ENCODE measurements at places on chromosomes 12 and 14.
A peak's percentile ranks its signal among the peaks of the same experiment; 100 is the strongest.

- no peak for DNase-seq
These were observed 9.3 kb downstream of the EIF5 start for GRCh38 chr14:103343164-103343879.

DNA sequence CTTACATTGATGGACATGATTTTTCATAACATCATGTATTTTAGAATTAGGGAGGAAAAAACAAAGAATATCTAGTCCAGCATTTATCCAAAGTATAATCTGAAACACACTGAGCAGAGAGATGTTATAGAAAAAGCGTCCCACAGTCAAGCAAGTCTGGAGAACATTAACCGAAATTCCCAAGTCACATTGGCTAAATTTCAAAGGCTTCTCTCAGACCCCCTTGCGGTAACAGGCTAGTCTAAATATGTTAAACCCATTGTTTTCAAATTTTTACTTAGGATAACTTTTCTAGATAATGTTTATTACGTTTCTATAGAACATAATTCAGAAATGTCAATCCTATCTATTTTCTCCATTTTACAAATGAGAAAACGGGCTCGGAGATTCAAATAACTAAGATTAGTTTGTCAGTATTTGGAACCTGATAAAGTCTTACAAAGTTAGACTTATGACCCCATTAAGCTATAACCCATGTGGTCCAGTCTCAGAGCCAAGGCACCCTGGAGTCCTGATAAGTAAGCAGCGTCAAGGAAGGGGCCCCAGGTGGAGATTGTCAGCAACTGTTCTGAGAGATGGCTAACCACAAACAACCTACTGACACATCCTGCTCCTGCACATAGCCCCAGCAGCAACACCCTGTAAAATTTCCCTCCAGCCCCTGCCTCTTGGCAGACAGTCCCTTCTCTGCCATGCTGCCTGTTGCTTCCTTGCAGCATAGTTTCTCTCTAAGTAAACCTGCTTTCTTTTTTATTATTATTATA lies 220.6 kb upstream of the TMEM260 start:
- peak; percentile 12 for DNase-seq

- no peak for DNase-seq
These were observed 47.4 kb upstream of the PRICKLE1 start for GRCh38 chr12:42636993-42637392.

GRCh38 chr12:125184213-125184967 lies 119.2 kb downstream of the AACS start:
- DNase-seq = no peak

DNA sequence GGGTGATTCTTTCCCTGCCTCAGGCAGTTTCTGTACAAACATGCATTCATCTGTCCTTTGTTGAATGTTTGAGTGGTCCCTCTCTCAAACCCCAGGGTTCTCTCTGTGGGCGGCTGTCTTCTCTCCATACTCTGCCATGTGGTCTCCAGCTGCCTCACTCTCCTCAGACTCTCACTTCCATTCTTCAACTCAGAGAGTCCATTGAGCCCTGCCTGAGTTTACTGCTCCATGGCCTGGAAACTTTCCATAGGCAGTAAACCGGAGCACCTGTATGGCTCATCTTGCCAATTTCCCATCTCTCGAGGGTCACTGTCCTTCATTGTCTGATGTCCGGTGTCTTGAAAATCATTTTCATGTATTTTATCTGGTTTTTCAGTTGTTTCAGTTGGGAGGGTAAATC lies 11.3 kb downstream of the C14orf132 start:
- DNase-seq = no peak

- peak; percentile 66 for DNase-seq
These were observed 65.0 kb downstream of the CDK17 start for GRCh38 chr12:96335270-96335669.

GRCh38 chr14:100738269-100738691 lies 11.6 kb downstream of the DLK1 start:
- no peak for DNase-seq

- DNase-seq = peak; percentile 13
These were observed 4.8 kb upstream of the AMN start for GRCh38 chr14:102917469-102918211.

GRCh38 chr14:71328183-71328582 lies 420.9 kb downstream of the PCNX1 start:
- no peak for DNase-seq

- DNase-seq = no peak
These were observed 103.7 kb upstream of the PDE3A start for GRCh38 chr12:20264608-20265114.

DNA sequence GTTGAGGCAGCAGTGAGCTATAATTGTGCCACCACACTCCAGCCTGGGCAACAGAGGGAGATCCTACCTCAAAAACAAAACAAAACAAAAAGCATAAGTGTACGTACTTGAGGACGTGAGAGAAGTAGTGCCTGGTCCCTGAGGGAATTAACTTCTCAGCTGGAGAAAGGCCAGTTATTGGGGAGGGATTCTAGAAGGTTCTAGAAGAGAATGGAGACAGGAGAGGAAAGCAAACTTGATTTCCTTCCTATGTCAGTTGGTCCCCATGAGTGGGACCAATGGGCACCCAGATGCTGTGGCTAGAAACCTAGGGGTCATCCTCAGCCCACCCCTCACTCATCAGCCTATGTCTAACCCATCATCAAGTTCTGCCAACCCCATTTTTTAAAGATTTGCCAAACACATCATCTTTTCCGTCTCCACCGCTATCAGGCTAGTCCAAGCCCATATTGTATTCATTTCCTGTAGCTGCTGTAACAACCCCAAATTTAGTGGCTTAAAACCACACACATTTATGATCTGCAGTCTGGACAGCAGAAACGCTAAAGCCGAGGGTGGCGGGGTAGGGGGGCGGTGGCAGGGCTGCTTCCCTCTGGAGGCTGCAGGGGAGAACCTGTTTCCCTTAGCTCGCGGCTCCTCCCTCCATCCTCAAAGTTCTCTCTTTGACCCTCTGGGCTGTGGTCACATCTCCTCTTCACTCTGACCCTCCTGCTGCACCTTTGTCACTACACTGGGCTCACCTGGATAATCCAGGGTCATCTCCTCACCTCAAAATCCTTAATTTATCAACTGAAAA lies 7.2 kb upstream of the RBM19 start:
- DNase-seq = no peak

DNA sequence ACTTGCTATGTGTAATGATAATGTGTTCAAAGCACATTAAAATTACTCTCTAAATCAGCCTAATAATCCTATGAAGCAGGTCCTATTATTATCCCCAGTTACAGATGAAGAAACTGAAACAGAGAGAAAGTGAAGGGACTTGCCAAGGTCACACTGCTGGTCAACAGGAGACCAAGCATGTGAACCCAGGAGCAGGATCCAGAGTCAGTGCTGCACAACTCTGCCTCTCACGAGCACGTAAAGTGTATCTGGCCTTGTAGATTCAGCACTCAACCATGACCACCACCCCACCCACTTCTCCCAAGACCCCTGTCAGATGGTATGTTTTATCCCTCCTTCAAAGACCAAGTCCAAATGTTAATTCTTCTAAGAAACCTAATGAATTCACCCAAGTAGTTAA lies 100.7 kb downstream of the TTC7B start:
- no peak for DNase-seq

- DNase-seq = no peak
These were observed 624.4 kb downstream of the KCNH5 start for GRCh38 chr14:62420847-62421246.

DNA sequence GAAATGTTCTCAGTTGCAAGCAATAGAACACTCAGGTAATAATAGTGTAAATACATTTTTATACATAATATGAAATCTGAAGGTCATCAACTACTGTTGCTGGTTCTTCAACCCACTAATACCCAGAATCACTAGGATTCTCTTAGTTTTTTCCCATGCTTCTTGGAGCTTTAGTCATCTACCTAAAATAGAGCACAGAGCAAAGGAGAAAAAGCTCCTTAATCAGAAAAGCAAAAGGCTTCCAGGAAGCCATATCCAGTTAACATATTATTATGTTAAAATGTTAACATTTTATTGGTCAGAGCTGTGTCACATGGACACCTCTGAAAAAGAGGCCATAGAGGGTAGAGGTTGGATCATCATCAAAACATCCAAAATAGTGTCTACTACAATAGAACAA lies 57.0 kb downstream of the CCER1 start:
- DNase-seq = no peak

DNA sequence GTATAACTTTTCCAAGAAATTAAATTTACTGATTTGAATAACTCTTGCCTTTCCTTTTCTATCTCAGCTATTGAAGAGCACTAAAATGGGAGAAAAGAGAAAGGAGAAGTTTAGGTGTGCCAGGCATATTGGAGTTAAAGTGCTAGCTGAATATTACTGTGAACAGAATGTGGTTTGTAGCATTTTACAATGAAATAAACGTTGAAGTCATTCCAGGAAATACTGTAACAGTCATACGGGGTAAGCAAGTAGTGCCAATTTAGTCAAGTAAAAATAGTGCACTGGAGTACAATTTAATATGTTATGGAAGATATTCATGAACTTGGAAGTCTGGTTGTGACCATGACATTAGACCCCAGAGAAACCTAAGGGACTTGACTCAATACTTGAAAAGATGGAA lies 62.1 kb downstream of the E2F7 start:
- DNase-seq = no peak

DNA sequence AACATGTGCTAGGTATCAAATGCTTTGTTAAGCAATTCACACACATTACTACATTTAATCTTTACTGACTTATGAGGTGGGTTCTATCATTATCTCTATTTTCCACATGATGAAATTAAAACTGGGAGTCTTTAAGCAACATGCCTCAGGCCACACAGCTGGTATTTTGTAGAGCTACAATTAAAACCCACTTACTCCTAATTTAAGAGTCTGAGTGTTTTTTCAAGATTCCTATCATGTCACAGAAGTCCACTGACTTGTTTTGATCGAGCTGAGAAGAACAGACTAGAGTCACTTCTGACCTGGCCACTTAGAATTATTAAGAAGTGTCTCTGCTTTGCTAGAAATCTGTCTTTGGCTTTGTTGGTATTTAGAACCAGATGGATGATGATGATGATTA lies 670.7 kb downstream of the NRXN3 start:
- DNase-seq = no peak

DNA sequence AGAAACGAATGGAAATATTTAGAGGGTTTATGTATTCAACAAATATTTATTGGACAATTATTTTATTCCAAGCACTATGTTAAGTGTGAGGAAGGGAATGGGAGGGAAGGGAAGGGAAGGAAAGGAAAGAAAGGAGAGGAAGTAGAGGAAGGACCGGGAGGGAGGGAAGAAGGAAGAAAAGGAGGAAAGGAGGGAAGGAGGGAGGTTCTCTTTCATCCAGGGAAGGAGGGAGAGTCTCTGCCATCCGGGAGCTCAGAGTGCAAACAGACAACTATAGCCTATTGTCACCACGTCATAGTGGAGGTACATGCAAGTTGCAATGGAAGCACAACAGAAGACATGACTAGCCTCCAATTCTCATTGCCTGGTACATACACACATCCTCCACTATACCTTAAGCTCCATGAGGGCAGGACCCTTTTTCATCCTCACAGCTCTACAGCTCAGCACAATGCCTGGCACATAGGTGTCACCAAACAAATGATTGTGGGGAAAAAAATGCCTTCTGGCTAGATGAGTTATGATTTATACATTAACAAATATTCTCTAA lies 48.1 kb downstream of the DAD1 start:
- no peak for DNase-seq

- no peak for DNase-seq
These were observed 27.0 kb upstream of the RCOR1 start for GRCh38 chr14:102565331-102565887.

- no peak for DNase-seq
These were observed 30.0 kb downstream of the SLC38A2 start for GRCh38 chr12:46342562-46343033.

DNA sequence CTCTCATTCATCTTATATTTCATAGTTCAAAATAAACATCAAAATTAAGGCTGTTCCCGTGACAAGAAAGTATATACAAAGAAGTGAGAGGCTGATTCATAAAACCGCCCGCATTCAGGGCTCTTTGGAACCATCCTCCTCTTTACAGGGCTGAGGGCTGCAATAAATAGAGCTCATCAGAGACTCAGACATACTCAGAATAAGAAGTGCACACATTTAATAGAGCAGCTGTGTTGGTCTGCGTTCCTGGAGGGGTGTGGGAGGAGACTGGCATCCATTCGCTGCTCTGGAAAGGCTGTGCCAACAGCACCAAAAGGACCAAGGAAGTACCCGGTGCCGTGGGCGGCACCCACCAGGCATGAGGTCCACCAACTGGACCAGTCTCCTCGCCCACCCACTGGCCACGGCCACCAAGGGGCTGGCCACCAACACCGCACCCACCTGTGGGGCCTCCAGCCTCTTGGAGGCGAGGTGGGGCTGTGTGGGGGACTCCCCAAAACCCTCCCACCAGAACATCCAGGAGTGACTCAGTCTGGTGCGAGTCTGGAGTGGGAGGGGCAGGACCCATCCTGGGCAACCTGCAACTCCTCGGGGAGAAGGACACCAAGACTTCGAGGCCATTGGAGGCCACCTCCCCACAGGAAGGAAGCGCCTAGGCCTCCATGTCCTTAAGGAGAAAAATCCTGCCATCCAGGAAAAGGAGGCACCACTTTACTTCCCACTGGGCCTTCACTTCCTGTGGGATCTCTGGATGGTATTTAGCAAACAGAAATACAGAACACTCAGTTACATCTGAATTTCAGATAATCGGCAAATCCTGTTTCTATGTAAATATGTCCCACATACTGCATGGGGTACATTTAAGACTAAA lies 32.7 kb downstream of the VCPKMT start:
- peak; percentile 18 for DNase-seq

GRCh38 chr12:45732936-45733335 lies 3.4 kb downstream of the ARID2 start:
- DNase-seq = no peak

DNA sequence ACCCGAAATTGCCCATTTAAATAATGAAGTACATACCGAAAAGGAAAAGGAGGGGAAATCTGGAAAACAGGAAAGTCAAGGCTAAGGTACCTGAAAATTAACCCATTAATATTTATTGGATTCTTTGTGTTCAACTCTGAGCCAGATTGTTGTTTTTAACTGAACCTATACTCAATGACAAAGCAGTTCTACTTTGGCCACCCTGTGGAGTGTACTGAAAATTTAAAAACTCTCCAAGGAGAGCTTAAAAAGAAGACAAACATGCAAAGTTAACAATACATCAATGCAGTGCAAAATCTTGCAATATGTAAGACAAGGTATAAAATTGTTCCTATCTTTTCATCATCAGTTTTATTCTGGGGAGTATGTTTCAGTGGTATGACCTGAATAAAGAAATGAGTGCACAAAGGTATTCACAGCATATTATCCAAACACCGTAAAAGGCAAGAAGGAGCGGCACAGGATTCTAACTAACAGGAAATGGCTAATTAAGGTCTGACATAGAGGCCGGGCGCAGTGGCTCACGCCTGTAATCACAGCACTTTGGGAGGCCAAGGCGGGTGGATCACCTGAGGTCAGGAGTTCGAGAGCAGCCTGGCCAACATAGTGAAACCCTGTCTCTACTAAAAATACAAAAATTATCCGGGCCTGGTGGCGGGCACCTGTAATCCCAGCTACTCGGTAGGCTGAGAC lies 1.7 kb downstream of the USP44 start:
- DNase-seq = no peak

GRCh38 chr14:94682061-94682516 lies 69.9 kb downstream of the SERPINA3 start:
- no peak for DNase-seq
